ENCODE measurements at places on chromosomes 5 and 9.

- DNase-seq, result no peak
These were observed 42.3 kb upstream of the MATR3 start for GRCh38 chr5:139251281-139251687.

DNA sequence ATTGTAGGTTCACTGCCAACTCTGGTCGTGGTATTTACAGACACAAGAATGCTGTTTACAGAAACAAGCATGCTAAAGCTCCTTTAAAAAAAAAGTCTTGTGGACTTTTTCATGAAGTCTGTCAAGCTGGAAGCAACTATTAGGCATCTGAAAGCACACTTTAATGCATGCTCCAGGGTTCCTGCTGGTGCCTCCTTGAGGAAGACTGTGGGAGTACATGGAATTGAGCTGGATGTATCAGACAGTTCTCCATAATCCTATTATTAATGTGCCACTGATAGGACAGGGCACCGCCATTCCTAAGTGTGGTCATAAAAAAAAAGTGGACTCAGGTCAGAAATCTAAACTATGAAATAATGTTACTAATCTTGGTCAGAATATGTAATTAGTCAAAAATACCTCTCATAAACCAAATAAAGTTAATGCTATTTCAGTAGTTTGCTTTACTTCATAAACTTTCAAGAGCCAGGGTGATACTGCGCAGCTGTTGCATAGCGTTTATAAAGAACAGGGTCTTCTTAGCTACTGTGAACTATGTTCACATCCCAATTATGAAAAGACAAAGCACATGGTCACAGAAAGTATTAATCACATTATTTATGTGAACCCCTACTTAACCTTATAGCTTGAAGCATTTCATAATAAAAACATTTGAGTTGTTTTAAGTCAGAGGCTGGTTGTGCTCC lies 390.8 kb upstream of the PTGER4 start:
- no peak for DNase-seq

DNA sequence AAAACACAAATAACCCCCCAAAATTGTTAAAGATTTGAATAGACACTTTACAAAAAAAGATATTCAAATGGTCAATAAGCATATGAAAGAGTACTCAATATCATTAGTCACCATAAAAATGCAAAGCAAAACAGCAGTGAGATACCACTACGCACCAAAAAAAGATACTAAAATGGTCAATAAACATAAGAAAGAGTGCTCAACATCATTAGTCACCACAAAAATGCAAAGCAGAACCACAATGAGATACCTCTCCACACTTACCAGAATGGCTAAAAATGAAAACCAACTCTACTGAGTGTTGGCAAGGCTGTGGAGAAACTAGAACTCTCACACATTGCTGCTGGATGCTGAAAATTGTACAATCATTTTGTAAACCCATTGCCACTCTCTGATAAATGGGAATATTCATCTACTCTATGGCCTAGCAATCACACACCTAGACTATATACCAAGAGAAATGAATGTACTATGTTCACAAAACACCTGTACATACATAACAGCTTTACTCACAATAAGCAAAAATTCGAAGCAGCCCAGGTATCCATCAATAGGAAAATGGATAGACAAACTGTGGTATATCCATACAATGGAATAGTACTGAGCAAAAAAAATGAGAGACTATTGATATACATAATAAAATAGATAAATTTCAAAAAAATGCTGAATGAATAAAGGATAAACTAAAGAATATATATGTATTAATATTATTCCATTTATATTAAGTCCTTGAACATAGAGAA lies 205.0 kb upstream of the DAPK1 start:
- no peak for DNase-seq

GRCh38 chr5:55694152-55694830 lies 17.8 kb downstream of the SLC38A9 start:
- DNase-seq, result no peak

DNA sequence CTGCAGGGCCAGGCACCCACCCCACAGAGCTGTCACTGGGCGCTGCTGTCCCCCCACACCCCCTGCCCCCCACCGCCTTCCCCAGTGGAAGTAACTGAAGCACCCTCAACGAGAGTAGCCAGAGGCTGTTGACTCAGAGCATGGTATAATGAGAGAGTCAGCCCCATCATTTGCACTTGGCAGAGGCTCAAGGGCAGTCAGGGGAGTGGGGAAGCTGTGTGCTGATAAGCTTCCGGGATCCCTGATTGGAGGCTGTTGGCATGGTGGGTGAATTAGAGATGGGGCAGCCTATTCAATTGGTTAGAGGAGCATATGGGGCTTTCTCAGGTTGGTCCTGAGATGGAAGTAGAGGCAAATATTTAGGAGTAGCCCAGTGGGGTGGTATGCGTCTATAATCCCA lies 77.1 kb upstream of the GOLM1 start:
- no peak for DNase-seq

- no peak for DNase-seq
These were observed 93.9 kb downstream of the SNX18 start for GRCh38 chr5:54611290-54611951.

DNA sequence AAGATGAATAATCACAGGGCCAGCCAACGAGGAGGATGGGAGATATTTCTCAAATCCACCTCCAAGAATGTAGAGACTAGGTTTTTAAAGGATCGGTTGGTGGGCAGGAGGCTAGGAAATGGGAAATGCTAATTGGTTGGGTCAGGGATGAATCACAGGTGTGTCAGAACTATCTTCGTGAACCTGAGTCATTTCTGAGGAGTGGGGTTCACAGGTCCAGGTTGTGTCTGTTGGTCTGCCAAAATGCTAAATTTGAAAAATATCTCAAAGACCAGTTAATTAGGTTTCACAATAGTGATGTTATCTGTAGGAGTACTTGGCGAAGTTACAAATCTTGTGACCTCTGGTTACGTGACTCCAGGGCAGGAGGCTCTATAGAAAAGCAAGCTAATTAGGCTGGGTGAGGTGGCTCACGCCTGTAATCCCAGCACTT lies 2.6 kb upstream of the PLAA start:
- no peak for DNase-seq

DNA sequence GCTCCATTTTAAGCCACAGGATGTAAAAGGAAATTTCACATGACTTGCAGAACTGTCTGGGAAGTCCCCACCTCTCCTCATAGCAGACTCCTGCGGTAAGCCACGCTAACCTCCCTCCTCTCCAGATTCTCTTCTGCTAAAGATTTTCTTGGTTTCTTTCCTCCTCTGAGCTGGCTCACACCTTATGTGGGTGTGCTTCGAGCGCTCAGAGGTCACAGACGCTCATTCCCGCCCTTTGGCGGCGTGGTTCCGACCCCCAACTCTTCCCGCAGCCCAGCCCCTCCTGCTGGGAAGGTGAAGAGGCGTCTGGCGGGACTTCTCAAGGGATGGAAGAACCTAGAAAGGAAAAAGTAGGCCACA lies 32.9 kb upstream of the CDK20 start:
- no peak for DNase-seq

- DNase-seq, result no peak
These were observed 104.2 kb downstream of the RAPGEF6 start for GRCh38 chr5:131530706-131531331.

GRCh38 chr5:129173771-129174170 lies 79.2 kb downstream of the ISOC1 start:
- DNase-seq, result no peak

DNA sequence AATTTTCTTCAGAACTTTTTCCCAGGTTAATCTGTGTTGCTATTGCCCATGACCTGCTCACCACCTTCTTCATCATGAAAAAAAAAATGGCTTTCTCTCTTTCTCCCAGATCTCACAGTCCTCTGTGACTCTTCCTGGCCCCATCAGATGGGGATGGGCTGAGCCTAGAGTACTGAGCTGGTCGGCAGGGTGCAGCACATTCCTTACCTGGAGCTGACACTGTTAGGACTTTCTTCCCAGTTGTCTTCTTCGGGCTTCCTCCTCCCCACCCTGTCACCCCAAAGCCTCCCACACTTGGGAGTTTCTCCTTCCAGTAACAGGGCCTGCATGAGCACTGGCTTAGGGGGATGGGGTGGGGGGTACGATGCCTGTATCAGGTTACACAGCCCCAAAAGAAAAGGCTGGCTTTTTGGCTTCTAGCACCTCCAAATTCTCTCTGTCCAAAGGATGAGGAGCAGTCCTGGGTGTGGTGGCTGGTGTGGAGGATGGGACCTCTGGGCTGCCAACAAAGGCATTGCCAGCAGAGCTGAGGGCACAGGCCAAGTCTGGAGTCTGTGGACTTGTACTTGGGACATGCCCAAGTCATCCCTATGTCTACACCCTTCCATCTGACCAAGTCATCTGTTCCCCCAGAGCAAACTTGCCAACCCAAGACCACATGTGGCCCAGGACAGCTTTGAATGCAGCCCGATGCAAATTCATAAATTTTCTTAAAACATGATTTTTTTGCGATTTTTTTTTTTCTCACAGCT lies 68.0 kb upstream of the HSPA9 start:
- DNase-seq, result no peak

DNA sequence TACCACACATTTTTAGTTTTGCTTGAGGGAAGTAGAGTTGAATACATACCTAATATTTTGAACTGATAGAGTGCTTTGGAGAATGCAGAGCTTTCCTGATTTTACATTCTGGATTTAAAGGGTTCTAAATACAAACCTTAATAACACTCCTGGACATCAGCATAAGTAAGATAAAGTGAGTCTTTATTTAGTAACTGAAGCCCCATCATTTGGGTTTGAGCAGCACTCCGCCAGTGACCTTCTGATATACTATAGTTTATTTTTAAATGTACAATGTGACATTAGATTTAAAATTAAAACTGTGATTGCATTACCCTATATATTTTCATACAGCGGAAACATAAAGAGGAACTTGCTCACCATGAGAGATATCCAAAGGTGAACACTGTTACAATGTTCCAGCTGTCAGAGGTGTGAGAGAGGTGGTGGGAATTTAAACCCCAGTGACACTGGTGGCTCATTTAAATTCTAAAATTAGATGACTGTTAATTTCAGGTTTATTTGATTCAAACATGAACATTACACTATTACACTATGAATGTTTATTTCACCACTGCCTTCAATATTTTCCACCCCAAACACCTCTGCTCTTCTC lies 203.0 kb upstream of the PCSK5 start:
- DNase-seq, result no peak

GRCh38 chr9:131181091-131181681 lies 55.8 kb downstream of the NUP214 start:
- DNase-seq, result no peak

DNA sequence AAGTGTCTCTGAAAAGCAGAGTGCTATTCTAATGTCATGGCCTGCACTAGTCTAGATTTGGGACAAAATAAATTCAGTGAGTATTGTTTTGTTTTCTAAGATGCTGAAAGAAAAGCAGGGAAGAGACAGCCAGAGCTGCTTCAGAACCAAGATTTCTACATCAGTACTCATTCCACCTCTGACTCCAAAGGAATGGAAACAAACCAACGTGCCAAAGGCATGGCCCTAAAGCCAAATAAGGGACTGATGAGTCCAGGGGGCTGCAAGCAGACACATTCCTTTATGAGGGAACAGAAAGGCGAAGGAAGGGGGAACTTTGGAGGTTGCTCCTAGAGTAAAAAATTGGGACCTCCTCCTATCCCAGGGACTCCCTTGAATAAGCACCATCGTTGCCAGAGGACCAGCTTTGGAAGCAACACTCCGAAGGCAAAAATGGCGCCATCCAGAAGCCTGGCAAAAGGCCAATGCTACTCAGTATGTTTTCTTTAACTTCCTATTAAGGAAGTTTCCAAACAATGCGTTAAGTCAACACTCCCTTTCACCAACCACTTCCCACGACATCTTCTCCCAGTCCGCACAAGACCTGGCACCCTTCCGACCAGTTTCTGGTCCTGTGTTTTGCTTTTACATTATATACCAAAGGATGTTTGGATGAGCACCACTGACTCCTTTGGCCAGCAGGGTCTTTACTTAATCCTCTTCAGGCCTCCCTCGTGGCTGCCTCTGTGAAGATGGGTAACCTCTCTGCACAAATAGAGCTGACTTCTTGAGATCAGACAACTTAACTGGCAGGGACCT lies 31.6 kb downstream of the ADAM19 start:
- DNase-seq, result no peak

DNA sequence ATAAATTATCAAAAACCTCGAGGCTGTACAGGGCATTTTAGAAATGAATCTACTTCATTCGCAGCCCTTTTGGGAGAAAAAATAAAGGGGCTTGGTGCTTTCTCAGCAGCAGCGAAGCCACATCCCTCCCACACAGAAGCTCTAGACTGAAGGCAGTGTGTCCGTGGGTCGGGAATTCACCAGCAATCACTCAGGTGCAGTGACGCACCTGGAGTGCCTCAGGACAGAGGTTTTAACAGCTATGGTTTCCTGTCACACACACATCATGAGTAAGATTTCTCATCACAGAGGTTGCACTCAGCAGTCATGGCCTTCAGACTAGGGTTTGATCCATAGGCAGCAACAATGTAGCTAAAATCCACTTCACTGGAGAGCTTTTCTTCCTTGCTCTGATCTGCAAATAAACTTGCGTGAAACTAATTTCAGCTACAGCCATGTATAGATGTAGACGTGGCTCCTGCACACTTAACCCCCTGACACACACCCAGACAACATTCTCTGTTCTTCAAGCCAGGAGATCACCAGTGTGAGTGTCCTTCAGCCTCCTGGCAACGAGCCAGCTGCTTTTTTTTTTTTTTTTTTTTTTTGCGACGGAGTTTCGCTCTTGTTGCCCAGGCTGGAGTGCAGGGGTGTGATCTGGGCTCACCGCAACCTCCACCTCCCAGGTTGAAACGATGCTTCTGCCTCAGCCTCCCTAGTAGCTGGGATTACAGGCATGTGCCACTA lies 34.8 kb downstream of the DYNC2I2 start:
- DNase-seq, result no peak

- DNase-seq, result no peak
These were observed 51.6 kb upstream of the TAS2R1 start for GRCh38 chr5:9681706-9682105.

GRCh38 chr5:108545301-108545700 lies 163.4 kb upstream of the FBXL17 start:
- DNase-seq, result no peak

- DNase-seq, result no peak
These were observed 58.5 kb downstream of the CNTRL start for GRCh38 chr9:121133104-121133816.

DNA sequence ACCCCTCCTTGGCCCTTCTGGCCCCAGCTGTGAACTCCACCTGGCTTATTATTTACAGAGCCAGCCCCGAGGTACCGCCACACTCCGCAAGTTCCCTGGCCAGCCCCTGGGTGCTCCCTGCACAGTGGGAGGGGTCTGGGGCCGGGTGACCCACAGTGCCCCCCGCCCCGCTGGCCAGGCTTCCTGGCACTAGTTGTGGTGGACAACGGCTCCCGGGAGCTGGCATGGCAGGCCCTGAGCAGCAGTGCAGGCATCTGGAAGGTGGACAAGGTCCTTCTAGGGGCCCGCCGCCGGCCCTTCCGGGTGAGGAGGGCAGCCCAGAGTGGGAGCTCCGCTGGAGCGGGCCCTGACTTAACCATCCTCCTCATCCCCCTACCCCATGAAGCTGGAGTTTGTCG lies 3.9 kb downstream of the MAMDC4 start:
- no peak for DNase-seq

GRCh38 chr9:126208216-126208758 lies 118.3 kb upstream of the MVB12B start:
- DNase-seq, result no peak

GRCh38 chr9:79382044-79382443 lies 189.7 kb upstream of the TLE4 start:
- DNase-seq, result no peak

Data from esophagus squamous epithelium (tissue), 5 donors.